ENCODE measurements at places on chromosomes 2 and 18. TPM values are rescaled to one million over a fixed set of nuclear protein-coding genes. Genes with fewer than 3 reads are reported as not detected.

GRCh38 chr2:222311978-222312738 is 13.4 kb upstream of the PAX3 start:
- DNase-seq: no peak

- no peak for DNase-seq
Measured at GRCh38 chr2:108612514-108613183, 78.4 kb downstream of the LIMS1 start.

DNA sequence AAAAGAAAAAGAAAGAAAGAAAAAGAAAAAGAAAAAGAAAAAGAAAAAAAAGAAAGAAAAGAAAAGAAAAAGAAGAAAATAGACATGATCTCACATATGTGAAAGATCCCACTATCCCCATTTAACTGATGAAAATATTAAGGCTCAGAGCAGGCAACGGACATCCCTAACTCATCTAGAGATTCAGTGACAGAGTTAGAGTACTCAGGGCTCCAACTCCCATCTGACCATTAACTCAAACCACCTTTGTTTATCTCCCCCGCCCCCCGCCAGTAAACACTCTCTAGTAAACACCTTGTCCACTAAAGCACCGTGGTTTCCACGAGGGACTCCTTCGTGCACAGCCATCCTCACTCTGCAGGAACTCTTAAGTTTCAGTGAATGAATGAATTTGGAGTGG is 142.9 kb downstream of the TGIF1 start:
- no peak for DNase-seq

DNA sequence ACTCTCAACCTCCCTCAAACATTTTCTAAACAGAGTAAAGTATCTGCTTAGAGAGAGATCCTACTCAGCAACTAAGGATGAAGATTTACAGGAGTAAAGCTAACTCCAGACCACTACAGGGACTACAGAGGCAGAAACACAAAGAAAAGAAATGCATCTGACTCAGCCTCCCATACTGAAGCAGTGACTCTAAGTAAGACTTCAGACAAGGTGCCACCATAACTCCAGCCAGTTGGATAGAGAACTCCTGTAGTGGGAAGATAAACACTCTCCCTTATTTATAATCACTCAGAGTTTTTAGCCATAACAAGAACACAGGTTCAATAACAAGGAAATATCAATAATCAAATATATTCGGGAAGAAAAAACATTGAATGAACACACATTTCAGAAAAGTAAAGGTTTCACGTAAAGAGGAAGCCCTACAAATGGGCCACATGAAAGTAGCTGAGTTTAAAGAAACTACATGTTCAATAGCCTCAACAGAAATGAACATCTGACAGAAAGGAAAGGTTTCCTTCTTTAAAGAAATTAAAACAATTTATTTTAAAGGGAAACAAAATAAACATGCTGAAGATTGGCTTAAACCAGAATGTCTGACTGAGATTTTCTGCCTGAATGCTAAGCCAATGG is 519.9 kb downstream of the KCNJ3 start:
- DNase-seq: no peak

- DNase-seq: no peak
Measured at GRCh38 chr2:122927197-122927596, 1097.9 kb upstream of the CNTNAP5 start.

GRCh38 chr2:68417926-68418325 is 49.2 kb downstream of the FBXO48 start:
- no peak for DNase-seq

- no peak for DNase-seq
Measured at GRCh38 chr2:224410946-224411561, 9.1 kb upstream of the FAM124B start.

- no peak for DNase-seq
Measured at GRCh38 chr2:184679219-184680018, 81.1 kb downstream of the ZNF804A start.

The KCNG3 gene
- not detected for total RNA-seq

The TFPI gene
- total RNA-seq: 1,146 TPM

The RUFY4 gene
- total RNA-seq: not detected

The POMC gene
- 2.8 TPM for total RNA-seq
